CD8-positive, alpha-beta memory T cell (primary cell): ENCODE measurements at places on chromosomes 3 and 15. TPM values are rescaled to one million over a fixed set of nuclear protein-coding genes. Genes with fewer than 3 reads are reported as not detected.

GRCh38 chr15:40238532-40239403 lies at the start of gene PAK6:
PAK6 (plus strand) TSS chr15:40239063; CDS start chr15:40264786, 25,723 bp downstream.
- peak; percentile 13 for DNase-seq

DNA sequence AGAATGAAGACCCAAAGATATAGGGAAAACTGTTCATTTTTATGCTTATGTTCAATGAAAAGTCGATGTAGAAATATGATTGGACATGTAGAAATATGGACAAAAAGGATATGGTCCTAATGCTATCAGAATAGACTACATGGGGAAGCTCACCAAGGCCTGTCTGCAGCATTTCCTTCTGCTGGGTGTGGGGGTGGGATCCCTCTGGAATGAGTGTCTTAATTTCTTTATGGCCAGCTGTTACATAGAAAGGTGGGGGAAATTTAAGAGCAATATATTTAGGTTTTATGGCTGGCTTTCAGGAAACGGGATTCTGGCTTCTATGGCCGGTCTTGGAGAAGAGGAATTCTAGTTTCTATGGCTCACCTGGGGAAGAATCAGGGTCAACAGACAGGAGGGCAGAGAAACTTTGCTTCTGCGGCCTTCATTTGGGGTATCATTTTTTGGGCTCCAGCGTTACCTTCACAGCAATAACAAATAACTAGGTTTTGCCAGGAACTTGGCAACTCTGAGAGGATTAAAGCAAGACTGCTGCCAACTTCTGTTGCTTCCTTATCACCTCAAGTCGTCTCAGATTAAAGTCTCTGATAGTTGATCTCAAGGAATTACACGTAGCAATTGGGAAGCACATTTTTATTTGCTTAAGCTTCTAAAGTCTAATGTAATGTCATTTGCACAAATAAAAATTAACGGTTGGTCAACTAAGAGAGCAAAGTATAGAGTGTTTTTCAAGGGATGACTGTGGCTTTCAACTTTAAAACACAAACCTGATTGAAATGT lies 57.0 kb upstream of the GATM start:
- no peak for DNase-seq

FBXO40 gene
- not detected for total RNA-seq

DNA sequence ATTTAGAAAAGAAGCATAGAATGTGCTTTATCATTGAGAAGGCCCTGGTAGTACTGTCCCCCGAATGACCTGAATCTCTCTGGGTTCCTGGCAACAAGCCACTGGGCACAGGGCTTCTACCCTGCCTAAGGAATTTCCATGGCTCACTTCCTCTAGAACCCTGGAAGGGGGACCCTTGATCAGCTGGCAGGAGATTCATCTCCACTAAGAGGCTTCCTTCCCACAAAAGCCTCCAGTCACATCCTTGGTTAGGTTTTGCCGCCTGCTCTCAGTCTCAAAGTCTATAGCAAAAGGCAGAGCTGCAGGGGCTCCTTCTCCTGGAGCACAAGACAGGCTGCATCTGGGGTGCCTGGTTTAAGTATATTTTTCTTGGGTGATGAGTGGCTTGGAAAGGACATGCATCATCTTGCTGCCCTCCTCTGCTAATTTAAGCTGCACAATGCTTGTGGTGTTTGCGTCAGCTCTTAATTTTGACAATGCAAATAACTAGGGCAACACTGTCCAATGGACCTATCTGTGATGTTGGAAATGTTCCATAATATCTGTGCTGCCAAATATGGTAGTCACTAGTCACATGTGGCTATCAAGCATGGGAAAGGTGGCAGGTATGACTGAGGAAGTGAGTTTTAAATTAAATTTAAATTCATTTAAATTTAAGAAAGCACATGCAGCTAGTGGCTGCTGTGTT lies 33.4 kb upstream of the RARRES1 start:
- DNase-seq, result no peak

DNA sequence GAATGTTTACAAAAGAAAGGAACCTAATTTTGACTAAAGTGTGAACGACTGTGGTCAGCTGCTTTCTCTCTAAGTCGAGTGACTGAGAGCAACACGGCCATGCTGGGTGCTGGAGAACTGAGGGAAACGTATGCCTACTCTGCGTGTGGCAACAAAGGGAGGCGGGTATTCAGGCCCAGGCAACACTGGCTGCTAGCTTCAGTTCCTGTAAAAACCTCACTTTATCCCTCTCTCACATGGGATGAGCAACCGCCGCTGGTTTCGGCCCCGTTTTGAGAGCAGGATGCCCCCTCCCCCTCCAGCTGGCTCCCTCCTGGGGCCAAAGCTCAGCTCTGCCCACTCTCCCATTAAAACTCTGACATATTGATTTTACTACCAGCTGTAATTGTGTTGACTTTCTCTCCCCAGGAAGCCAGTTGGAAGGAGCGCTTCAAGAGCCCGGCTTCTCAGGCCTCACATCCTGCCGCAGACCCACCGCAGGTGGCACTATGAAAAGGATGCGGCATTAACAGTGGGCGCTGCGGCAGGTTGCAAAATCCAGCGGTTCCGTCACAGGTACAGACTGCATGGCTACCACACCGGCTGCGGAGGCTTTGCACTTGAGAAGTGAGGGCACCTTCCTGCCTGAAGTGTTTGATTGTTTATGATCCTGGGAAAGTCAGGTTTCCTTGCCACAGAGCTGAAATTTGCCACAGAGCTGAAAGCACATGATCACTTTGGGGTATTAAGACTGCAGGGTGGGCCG lies 12.7 kb downstream of the PLXND1 start:
- DNase-seq, result peak; percentile 71

GRCh38 chr3:172648747-172649146 lies 62.1 kb downstream of the NCEH1 start:
- DNase-seq, result no peak

DNA sequence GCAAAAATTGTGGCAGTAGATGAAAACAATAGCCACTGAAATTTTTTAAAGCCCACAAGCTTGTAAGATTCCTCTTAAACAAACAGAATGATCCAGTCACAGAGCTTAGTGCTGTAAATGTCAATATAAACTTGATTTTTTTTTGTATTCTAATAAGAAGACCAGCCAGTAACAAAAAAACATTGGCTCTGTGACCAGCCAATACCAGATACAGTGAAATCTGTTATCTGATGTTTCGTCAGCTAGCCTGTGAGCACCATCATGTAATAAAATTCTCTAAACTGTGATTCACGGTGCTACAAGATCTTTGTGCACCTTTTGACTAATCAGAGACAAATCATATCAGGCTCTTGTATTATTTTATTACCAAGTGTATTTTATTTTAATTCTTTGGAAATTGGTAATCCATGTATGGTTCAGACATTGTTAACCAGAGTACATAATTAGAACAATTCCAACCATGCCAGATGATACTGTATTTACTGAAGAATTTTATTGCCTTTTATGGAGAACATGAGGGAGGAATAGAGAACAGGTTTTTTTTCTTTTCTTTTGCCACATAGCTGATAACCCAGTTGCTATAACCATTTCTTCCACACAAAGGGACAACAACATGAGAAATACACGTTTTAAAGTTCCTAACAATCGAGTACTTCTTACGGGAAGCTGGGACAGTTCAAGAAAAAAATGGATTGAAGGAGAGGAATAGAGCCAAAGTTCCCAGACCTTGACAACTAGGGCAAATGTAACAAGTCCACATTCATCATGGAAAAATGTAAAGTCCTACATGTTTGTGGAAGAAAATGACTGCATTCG lies 71.9 kb downstream of the FILIP1L start:
- no peak for DNase-seq

ATP8B4 gene
- total RNA-seq, result 8.5 TPM

MB21D2 gene
- total RNA-seq, result 1.1 TPM

DNA sequence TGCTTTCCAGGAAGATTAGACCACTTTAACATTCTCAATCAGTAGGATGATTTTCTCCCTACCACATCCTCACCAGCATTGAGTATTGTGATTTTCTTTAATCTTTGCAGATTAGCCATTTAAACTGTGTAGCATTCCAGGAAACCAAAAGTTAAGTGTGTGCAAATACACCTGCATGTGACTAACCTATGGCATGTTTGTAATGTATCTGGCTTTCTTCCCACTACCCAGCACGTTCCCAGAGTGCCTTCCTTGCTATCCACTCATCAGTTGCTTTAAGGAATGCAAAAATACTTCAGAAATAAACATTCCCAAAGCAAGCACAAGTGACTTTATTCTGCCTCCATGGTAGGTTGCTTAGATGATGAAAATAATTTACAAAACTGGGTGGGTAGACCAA lies 74.2 kb downstream of the ATG7 start:
- DNase-seq, result no peak

ADPGK gene
- 57.8 TPM for total RNA-seq

GRCh38 chr3:184233127-184233843 lies 3.9 kb downstream of the VWA5B2 start:
- DNase-seq, result no peak

KBTBD8 gene
- 23.3 TPM for total RNA-seq

DNA sequence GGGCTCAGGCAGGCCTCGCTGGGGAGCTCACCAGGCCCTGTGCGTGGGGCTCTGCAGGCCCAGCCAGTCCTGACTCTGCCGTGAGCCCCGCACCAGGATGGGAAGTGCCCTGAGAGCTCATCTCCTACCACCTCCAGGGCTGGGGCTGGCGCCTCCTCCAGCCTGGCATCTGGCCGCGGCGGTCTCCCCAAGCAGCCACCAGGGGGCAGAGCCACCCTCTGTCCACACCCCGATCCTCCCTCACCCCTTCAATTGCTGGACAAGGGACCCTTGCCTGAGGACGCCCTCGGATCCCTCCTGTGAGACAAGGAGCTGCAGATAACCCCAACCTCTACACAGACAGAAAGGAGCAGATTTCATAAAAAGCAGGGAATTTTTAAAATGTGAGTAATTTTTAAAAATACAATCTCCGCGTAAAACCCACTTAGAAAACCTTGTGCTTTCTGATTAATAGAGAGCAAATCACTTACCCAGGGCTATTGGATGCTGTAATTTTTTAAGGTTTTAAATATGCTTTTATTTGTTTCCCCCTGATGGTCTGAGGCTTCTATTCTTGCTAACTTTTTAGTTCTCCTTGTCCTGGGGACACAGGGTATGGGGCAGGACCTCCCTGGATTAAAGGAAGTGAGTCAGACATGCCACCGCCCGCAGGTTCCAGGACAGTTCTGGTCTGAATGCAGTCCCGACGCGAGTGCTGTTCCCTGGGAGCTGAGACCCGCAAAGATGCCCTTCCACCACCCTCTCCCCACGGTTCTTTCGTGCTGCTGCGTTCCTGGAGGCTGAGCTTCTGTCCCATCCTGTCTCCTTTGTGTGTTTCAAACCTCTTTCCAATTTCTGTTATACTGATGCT lies 52.3 kb upstream of the CHRNA7 start:
- peak; percentile 35 for DNase-seq

OSBPL10 gene
- 2.6 TPM for total RNA-seq

TMEM158 gene
- total RNA-seq, result 0.11 TPM

DNA sequence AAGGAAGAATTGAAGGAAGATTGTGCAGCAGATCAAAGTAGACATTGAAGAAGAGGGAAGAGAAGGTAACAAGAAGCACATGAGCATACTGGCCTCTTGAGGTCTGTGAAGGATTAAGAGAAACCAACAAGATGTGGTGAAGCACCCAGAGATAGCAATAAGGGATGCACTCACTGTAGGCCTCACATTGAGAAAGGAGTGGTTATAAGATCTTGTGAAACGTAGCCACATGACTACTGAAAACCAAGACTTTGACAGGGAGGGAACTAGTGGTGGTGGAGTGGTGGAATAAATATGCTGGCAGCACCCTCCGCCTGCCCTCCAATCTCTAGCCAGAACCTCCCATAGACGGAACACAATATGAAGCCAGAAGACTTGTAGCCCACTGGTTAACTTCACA lies 651.2 kb downstream of the DIPK2A start:
- no peak for DNase-seq

- no peak for DNase-seq
These were observed 199.9 kb downstream of the VGLL3 start for GRCh38 chr3:86790884-86791549.

AEN gene
- 109 TPM for total RNA-seq

DNA sequence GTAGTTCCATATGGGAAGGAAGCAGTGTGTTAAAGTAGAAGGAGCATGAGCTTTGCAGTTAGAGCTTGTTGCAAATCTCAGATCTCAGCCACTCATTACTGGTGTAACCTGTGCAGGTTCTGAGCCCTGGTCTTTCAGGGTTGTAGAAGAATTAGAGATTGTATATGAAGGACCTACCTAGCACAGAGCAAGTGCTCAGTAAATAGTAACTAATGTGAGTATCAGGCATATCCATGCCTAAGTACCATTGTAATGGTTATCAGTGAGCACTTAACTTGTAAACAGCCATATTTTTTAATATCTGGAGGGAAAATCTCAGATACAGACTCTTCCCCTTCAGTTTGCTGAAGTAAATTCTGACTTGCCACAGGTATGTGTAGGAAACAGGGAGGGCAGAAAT lies 59.3 kb downstream of the MAP6D1 start:
- no peak for DNase-seq

DNA sequence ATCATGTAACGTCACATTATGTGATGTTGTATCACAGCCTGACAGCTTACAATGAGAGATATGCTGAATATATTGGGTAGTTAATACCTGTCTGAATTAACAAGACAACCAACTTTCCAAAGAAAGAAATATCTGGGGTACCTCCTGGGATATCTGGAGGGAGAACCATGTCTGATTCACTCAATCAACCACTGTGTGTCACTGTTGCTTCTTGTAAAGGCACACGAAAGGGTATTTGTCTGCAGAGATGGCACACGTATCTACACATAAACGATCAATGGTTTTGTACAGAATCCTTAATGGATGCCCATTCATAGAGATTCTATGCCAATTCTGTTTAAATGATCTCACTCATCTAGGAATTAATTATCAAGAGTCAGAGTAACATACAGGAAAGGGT lies 252.1 kb upstream of the TMCO5A start:
- DNase-seq, result no peak

DNA sequence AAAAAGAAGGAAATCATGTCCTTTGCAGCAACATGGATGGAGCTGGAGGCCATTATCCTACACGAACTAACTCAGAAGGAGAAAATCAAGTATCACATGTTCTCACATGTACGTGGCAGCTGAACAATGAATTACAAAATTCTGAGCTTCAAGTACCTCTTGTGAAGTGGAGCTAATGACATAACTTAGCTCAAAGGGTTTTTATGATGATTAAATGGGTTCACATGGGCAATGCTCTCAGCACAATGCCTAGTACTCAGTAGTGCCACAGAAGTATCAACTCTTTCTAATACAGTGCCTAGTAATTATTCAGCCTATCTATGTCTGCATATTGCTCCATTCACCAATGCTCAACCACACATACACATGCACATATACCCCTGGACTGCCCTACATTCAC lies 407.5 kb upstream of the WNT5A start:
- no peak for DNase-seq

TGM5 gene
- total RNA-seq, result not detected

GRCh38 chr3:20326541-20326940 lies 140.5 kb upstream of the SGO1 start:
- no peak for DNase-seq

DZIP1L gene
- total RNA-seq, result not detected

LMAN1L gene
- total RNA-seq, result not detected

GRCh38 chr3:194256040-194256945 lies 94.8 kb downstream of the CPN2 start:
- no peak for DNase-seq

- DNase-seq, result no peak
These were observed 85.0 kb upstream of the CBLB start for GRCh38 chr3:105953831-105954230.
